Right lobe of liver (tissue), 6 donors: ENCODE measurements at places on chromosomes 2 and 18. TPM values are rescaled to one million over a fixed set of nuclear protein-coding genes. Genes with fewer than 3 reads are reported as not detected.

GRCh38 chr2:56753182-56753581, 569.4 kb downstream of the CCDC85A start:
- H3K27ac ChIP-seq: no peak overlapping the region
- no peak overlapping the region for H3K4me3 ChIP-seq
- no peaks in the 10 kb centered on the region for H3K4me1 ChIP-seq
- no peaks in the 10 kb centered on the region for H3K36me3 ChIP-seq
- DNase-seq: no peak
- no peaks in the 10 kb centered on the region for H3K27me3 ChIP-seq

- no peaks in the 10 kb centered on the region for H3K36me3 ChIP-seq
- no peak overlapping the region for H3K27ac ChIP-seq
- DNase-seq: no peak
These were observed 52.7 kb upstream of the TMEM17 start for GRCh38 chr2:62558743-62559142.

DNA sequence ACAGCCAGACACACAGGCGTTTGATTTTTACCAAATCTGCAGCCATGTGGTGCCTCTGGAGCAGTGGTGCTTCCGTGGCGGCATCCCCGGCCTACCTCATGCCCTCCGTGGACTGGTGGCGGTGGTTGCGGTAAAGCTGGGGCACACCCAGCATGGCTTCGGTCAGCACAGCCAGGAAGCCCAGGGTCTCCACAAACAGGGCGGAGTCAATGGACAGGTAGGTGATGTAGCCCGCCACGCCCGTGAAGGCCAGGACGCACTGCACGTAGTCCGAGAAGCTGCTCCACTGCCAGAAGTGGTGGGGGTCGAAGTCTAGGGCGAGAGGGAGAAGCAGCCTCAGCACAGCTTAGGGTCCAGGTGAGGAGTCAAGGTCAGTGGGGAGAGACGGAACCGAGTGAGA, 32.4 kb downstream of the SLC66A2 start:
- peaks cover 35% of the 10 kb centered on the region for H3K36me3 ChIP-seq

GRCh38 chr18:72419914-72420313, 124.2 kb downstream of the CBLN2 start:
- H3K4me1 ChIP-seq: no peaks in the 10 kb centered on the region
- H3K27ac ChIP-seq: no peak overlapping the region
- H3K27me3 ChIP-seq: no peaks in the 10 kb centered on the region
- no peaks in the 10 kb centered on the region for H3K36me3 ChIP-seq

- no peak overlapping the region for H3K4me3 ChIP-seq
- no peak for DNase-seq
- H3K36me3 ChIP-seq: no peaks in the 10 kb centered on the region
- no peaks in the 10 kb centered on the region for H3K27me3 ChIP-seq
- H3K27ac ChIP-seq: no peak overlapping the region
These were observed 166.5 kb downstream of the MAIP1 start for GRCh38 chr2:200121931-200122330.

DNA sequence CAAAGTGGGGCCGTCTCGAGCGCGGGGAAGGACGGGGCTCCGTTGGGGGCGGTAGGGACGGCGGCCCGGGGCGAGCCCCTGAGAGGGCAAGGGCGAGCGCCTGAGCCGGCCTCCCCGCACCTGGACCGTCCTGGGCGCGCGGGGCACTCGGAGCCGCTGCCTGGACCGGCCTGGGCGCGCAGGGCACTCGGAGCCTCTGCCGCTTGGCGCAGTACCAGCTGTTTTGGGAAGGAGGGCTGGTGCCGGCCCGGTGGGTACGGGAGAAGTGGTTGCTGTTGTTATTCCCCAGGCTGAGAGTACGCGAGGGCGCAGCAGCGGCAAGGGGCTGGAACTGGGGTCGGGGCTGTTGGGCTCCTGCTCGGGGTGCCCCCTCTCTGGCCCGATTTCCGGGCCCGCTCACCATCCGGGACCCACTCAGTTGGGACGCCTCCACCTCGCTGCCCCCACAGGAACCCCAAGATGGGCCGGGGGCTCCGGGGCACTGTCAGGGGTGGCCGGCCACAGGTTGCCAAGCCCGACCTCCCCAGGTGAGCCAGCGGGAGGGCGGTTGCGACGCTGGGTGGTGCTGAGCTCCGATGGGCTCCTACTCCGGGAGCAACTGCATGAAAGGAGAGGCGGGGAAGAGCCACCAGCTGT, 579 bp downstream of the ARHGEF4 start:
- no peak for DNase-seq
- no peaks in the 10 kb centered on the region for H3K4me1 ChIP-seq
- H3K27ac ChIP-seq: no peak overlapping the region
- no peaks in the 10 kb centered on the region for H3K27me3 ChIP-seq
- peak overlapping the region; percentile 40 for H3K4me3 ChIP-seq

GRCh38 chr2:174951745-174952144, 53.4 kb downstream of the CHN1 start:
- H3K4me1 ChIP-seq: no peaks in the 10 kb centered on the region
- no peak overlapping the region for H3K4me3 ChIP-seq
- H3K36me3 ChIP-seq: no peaks in the 10 kb centered on the region
- no peak overlapping the region for H3K27ac ChIP-seq
- DNase-seq: no peak

DNA sequence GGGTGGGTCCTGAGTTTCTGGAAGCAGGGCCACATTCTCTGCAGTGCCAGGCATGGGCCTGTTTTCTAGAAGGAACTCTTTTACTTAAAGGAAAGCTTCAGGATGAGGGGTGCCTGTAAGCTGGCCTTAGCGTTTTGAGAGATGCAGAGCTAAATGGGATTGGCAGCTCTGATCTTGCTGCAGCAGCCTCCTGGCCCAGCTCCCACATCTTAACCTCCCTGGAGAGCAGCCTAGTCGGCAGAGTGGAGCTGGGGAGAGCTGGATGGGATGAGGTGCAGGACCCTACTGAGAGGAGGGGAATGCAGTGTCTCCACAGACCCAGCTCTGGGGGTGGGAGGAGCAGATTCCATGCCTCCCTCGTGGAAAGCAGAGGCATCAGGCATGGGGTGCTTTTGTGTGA, 52.0 kb downstream of the TMEM17 start:
- no peak for DNase-seq
- no peak overlapping the region for H3K4me3 ChIP-seq
- H3K4me1 ChIP-seq: peaks cover 3% of the 10 kb centered on the region
- H3K36me3 ChIP-seq: no peaks in the 10 kb centered on the region
- no peaks in the 10 kb centered on the region for H3K27me3 ChIP-seq
- no peak overlapping the region for H3K27ac ChIP-seq

DNA sequence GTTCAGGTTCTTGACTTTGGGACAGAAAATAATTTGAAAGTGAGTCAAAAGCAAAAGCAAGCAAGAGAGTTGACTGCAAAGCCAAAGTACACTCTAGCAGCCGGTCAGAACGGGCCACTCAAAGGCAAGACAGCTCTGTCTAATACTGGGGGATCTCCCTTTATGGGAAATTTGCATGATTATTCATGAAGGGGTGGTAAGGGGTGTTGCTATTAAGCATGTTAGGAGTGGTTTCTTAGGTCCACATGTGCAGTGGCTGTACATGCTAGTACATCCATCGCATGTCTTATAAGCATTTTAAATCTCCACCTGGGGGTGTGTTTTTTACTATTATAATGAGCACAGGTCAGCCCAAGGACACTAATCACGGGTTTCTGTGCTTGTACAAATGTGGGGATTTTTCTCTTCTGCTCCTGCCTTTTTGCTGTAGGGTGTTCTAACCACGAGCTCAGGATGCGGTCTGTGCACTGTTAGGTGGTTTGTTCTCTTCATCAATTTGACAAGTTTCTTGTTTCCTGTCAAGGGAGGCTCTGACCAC, 60.2 kb upstream of the SPP2 start:
- H3K27ac ChIP-seq: no peak overlapping the region
- no peaks in the 10 kb centered on the region for H3K27me3 ChIP-seq
- peaks cover 16% of the 10 kb centered on the region for H3K4me1 ChIP-seq

- H3K27me3 ChIP-seq: no peaks in the 10 kb centered on the region
- no peak for DNase-seq
- no peak overlapping the region for H3K4me3 ChIP-seq
- no peaks in the 10 kb centered on the region for H3K4me1 ChIP-seq
These were observed 7.1 kb downstream of the RTP5 start for GRCh38 chr2:241876528-241877196.

GRCh38 chr18:23816740-23817139, 127.5 kb downstream of the LAMA3 start:
- H3K4me1 ChIP-seq: no peaks in the 10 kb centered on the region
- H3K4me3 ChIP-seq: no peak overlapping the region
- DNase-seq: no peak
- H3K27ac ChIP-seq: no peak overlapping the region
- no peaks in the 10 kb centered on the region for H3K36me3 ChIP-seq
- no peaks in the 10 kb centered on the region for H3K27me3 ChIP-seq

- no peak overlapping the region for H3K4me3 ChIP-seq
- peak overlapping the region; percentile 53 for H3K27ac ChIP-seq
- H3K27me3 ChIP-seq: no peaks in the 10 kb centered on the region
- peak; percentile 35 for DNase-seq
- no peaks in the 10 kb centered on the region for H3K4me1 ChIP-seq
These were observed 9.5 kb downstream of the SLC1A4 start for GRCh38 chr2:64998658-64999061.

GRCh38 chr2:152319822-152320570, 15.0 kb upstream of the FMNL2 start:
- H3K36me3 ChIP-seq: no peaks in the 10 kb centered on the region
- no peaks in the 10 kb centered on the region for H3K4me1 ChIP-seq
- no peak for DNase-seq

GRCh38 chr2:104406261-104406726, 447.6 kb upstream of the POU3F3 start:
- no peaks in the 10 kb centered on the region for H3K4me1 ChIP-seq
- DNase-seq: no peak
- no peak overlapping the region for H3K4me3 ChIP-seq

- no peak overlapping the region for H3K4me3 ChIP-seq
- no peaks in the 10 kb centered on the region for H3K27me3 ChIP-seq
- H3K36me3 ChIP-seq: no peaks in the 10 kb centered on the region
- H3K4me1 ChIP-seq: no peaks in the 10 kb centered on the region
- no peak for DNase-seq
- H3K27ac ChIP-seq: no peak overlapping the region
These were observed 69.8 kb downstream of the REV1 start for GRCh38 chr2:99420031-99420430.

SPRED2 gene
- 22.5 TPM for total RNA-seq

RAB27B gene
- total RNA-seq: 0.89 TPM

MBD5 gene
- total RNA-seq: 7.9 TPM

GCG gene
- not detected for total RNA-seq

CFAP53 gene
- 0.13 TPM for total RNA-seq

FHOD3 gene
- total RNA-seq: 0.80 TPM

SERPINB4 gene
- not detected for total RNA-seq

PRKAG3 gene
- not detected for total RNA-seq

EVA1A gene
- total RNA-seq: 125 TPM
